Fibroblast of skin of back (primary cell): ENCODE measurements at places on chromosomes 7 and 10.
A peak's percentile ranks its signal among the peaks of the same experiment; 100 is the strongest.

DNA sequence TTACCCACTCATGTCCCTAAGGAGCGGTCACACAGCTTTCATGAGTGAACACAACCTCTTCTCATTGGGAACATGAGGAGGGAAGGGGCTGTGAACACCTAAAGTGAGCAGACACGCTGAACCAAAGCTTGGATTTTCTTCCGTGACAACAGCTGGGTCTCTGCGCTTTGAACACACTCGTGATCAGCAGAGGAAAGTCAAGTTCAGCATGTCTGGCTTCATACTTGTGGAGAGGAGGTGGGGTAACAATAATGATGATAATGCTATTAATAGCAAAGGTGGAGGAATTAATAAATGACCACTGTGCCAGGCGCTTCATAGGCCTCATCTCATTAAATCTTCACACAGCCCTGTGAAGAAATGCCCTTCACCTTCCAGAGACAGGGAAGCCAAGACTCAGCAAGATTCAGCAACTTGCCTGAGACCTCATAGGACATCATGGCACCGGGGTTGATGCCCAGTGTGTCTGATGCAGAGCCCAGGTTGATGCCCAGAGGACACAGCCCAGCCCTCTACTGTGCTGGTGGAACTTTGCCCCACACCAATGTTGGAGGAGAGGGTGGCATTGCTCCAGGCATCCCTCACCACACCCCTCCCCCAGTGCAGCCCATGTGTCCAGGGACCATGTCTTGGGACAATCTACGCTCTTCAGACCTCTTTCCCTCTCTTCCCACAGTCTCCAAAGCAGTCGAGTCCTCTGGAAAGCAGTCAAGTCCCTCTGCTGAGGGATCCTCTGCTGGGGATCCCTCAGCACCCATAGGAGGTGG lies 40.6 kb downstream of the GSDME start:
- DNase-seq = no peak

DNA sequence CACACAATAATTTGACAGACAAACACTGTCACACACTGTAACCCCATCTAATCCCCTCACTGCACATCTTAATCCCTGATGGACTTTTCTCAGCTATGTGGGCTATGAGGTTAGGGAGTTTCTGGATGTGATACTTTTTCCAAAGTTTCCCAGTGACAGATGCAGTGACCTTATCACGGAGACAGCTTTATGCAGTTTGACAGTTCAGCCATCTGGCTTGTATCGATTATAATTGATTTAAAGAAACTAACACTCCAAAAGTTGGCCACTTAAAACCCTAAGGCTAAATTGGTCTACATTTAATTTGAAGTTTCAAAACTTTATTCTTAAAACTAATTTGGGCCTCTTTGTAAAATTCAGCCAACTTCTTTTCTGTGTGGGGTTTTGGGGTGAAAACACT lies 196.7 kb downstream of the SDK1 start:
- DNase-seq = no peak

GRCh38 chr7:90701771-90702170 lies 105.7 kb downstream of the CDK14 start:
- DNase-seq = no peak

DNA sequence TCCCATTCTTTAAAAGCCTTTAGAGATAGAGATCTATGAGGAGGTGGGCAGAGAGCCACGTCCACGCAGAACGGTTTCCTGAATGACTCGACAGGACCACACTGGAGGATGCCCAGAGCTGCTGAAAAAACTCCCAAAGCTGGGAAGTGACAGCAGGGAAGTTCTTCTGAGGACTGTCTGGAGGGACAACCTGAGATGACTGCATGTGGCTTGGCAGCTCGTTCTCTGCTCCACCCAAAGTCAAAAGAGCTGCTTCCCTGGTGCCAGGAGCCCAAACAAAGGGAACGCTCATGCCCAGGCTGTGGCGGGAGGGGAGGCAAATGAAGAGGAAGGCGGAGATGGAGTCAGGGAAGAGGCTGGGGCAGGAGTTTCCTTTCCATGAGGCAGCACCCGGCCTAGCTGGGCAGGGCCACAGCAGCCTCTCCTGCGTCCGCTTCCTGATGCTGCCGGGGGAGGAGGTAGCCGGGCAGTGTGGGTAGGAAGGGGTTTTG lies 95.4 kb downstream of the CCDC3 start:
- DNase-seq = no peak

DNA sequence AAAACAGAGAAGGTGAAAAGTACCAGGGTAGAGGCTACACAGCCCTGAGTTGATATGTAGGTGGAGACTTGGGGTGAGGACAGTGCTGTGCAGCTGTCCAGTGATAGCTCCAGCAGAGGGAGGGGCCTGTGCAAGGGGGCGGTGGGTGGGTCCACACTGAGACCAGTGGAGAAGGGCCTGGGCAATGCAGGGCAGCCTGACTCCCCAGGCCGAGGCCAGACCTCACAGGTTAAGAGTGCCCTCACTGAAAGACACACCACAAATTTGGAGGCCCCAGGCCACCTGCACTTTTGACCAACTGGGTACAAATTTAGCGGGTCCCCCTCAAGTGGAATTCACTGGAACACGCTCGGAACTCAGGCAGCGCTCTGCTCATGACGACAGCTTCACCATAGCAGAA lies 6.7 kb upstream of the RASGEF1A start:
- DNase-seq = no peak

DNA sequence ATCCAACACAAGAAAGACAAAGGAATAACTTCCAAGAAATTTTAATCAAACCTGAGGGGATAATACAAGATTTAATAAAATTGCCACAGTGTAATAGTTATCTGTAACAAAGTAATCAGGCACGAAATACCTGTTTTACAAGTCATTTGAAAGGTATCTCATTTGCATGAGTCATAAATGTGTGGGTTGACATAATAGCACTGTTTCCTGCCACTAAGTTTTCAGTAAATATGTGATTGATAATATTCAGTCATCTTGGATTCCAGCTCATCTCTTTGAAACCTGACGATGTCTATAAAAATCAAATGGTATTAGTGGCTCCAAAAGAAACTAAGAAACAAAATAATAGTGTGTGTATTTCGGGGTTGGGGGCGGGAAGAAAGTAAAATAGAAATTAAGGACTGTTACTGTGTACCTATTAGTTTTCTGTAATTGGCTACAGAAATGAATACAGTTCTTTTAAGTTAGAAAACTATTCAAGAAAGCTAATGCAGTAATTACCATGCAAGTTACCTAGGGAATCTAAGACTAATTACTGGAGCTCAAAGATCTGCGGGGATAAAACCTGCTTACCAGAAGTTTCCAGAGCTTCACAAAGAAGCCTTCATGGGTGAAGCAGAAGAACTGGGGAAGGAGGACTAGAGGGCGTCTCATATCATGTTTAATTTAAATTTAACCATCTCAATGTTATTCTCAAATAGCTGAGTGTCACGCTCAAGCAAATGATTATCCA lies 100.7 kb downstream of the ST8SIA6 start:
- no peak for DNase-seq

GRCh38 chr10:127318396-127318795 lies 122.0 kb upstream of the INSYN2A start:
- no peak for DNase-seq

DNA sequence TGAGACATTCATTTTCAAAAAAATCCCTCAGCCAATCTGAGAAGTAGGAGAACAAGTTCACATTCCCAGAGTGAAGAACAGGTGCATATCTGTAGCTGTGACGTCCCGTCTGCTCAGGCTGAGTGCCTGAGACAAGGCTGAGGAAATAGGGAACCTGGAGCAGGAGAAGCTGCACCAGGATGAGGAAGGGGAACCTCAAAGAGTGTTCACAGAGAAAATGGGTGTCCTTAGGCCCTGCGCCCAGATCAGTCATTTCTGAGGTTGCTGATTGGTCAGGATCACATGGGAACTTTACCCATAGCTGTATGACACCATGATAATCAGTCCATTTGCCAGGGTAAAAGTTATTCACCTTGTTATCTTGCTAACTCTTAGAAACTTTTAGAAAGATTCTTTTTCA lies 34.2 kb upstream of the TARP start:
- DNase-seq = no peak

GRCh38 chr7:27156508-27156898 lies at the start of gene HOXA7:
Gene HOXA7 (minus strand): TSS chr7:27156675. CDS start chr7:27156545, 130 bp downstream.
- no peak for DNase-seq

DNA sequence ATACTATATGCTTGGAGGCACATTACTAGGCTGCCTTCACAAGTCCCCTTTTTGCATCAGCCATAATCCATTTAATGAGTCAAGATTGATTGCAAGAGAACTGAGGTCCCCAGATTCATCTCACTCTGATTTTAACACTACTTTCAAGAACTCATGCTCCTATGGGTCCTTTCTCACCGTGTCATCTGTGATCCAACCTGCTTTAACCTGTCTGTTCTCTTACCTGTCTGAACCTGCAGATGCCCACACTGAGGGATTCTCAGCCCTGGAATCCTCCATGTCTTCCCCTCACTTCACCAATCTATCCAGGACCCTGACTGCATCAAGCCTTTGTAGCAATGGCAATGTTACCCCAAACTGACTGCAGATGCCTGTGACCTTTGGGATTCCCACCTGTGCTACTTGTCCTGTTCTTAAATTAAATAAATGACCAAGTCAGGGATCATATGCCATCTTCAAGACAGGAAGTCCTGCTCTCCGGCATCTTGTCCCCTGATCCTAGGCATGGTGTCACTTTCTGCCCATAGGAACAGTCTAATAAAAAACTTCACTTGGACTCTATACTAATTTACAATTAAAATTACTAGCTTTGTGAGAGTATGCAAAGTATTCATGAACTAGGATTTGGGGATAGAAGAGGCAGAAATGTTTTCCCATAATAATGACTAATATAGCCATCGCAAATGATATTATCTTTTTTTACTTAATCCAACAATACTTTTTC lies 25.9 kb upstream of the GOT1 start:
- DNase-seq = no peak

GRCh38 chr10:42936580-42936979 lies 140.3 kb upstream of the RET start:
- no peak for DNase-seq

GRCh38 chr7:41916450-41916927 lies 213.6 kb upstream of the INHBA start:
- DNase-seq = peak; percentile 100

DNA sequence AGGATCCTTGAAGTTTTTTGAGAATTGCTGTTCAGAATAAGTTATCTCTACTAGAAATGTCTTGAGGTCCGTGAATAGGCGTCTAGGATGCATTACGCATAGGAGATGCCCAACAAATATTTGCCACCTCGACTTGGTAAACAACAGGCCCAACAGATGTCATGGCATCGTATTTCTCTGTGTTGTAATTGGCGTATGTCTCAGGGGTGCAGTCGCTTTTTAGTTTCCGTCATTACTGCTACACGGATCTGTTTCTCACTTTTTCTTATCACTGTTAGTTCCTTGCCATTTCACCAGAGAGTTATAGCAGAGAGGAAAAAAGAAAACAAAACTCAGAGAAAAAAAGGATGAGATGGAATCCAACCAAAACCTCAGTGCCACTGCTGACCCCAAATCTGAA lies 73.0 kb upstream of the SFMBT2 start:
- DNase-seq = no peak

DNA sequence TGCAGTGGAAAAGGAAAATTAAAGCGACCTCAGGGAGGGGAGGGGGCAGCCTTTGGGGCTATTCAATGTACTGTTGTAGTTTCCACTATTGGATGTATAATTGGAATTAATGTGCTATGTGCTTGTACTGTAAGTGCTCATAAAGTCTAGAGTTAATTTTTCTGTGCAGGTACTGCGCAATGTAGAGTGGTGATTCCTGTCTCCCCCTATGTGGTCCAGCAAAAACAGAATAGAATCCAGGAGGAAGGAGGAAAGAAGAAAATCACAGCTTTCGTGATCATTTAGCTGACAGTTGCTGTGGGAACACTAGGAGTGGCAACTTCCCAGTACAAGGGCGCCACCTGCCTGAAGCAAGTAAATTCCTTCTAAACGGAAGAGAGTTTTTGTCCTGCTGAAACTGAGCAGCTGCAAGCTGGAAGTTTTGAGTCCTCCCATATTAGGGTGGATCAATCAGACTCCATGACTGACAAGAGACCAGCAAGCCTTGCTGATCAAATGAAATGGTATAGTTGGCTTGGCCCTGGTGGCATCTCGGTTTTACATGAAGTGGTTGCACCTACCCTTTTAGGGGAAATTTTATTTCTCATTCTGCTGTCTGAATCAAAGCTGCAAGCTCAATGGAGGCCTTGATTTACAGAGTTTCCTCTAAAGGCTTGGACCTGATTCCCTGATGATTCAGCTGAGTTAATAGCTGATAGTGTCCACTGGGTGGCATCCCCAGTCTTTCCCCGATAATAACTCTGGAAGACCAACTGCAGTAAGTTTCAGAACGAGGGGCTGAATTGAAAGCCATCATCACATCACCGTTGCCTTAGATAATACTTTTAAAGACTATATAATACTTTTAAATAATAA lies 299.8 kb downstream of the HGF start:
- peak; percentile 63 for DNase-seq

GRCh38 chr7:83413831-83414230 lies 235.1 kb downstream of the SEMA3E start:
- DNase-seq = peak; percentile 16

DNA sequence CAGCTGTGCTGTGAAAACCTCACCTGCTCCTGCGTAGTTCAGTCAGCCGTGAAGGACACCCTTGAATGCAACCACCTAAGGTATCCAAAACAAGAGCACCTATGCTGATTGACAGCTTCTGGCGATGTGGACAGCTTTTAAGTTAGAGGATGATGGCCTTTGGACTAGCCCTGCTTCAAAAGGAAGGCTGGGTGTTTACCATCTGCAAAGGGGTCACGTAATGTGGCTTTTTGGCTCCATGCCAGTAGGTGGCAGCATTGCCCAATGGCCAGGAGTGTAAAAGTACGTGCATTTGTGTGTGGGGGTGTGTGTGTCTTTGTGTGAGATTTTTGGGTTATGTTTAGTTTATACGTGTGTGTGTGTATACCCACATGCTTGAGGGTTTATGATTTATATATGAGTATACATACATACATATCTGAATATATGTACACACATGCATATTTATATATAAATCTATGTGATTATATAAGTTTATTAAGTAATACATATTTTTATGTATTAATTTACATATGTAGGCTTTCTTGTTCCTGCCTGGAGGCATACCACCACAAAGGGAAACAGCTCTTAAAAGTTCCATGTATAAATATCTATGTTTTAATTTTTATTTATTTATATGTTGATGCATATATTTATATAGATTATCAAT lies 236.3 kb upstream of the ANKRD30A start:
- DNase-seq = peak; percentile 12
